Right renal cortex interstitium (tissue), 3 donors: ENCODE measurements at places on chromosomes 5 and 9. TPM values are rescaled to one million over a fixed set of nuclear protein-coding genes. Genes with fewer than 3 reads are reported as not detected.

- no peak for DNase-seq
Measured at GRCh38 chr5:173933901-173934300, 45.8 kb downstream of the CPEB4 start.

GRCh38 chr9:69370430-69370829 is 45.4 kb downstream of the ENTREP1 start:
- DNase-seq: no peak

DNA sequence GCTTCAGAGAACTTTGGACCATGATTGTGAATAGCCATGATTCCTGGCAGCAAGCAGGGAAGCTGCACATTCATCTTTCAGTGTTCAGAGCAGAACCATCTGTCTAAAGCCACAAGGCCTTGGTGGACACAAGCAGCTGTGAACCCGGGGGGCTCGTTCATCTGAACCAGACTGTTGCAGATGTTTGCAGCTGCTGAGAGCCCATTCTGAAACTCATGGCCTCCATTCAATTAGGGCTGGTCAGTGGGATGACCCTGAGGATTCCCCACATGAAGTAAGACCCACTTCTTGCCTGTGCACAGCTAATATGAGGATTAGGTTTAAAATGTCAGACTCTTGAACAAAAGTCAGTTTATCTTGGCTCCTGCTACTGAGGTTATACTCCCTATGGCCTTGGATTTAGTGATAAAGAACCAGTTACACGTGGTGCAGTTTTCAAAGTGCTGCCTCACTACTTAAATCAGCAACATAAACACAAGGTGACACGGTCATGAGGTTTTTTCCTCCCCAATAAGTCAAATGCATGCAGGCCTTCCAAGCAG is 109.8 kb upstream of the IFNK start:
- peak; percentile 80 for DNase-seq

DNA sequence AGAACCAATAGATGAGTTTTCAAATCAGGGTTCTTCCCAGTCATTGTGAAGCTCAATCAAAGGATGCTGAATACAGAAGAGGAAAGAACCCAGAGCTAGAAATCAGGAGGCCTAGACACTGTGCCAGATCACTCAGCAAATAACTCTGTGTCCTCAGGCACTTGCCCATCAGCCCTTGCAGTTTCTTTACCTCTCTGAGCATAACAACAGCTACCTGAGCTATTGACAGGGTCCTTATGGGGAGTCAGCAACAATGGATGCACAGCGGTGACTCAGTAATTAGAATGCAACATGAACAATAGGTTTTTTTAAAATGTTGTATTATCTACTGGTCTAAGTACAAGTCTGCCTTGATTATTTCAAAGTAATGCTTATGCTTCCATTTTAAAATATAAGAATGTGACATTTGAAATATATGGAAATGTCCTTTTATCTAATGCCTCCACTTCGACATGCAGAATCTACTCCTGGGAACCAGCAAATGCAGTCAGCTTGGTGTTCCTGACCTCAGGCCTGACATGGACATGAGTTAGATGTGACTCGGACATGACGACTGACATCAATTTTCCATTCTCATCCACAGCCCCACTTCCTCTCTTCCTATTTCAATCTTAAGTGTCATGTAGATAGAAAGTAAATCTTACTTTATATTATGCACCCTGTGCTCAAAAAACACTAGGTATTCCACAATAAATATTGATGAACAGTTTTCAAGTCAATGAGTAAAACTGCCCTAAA is 155.0 kb downstream of the TLE1 start:
- no peak for DNase-seq

DNA sequence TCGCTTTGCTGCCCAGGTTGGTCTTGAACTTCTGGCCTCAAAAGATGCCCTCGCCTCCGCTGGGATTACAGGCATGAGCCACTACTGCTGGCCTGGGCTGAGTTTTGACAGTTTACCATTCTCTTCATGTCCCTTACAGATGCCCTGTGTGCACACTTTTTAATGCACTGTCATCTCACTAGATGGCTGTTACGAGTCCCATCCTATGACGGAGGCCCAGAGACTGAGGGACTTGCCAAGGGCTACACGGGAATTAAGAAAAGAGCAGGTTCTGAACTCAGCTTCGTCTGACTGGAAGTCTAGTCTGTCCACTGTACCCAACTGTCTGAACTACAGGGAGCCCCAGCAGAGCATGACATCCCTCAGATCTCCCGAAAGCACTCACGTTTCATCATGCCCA is 63.9 kb downstream of the ARHGEF37 start:
- DNase-seq: no peak

C9 gene
- 0.79 TPM for polyA plus RNA-seq

GRCh38 chr5:15606197-15606596 is 106.2 kb downstream of the FBXL7 start:
- DNase-seq: no peak

DNA sequence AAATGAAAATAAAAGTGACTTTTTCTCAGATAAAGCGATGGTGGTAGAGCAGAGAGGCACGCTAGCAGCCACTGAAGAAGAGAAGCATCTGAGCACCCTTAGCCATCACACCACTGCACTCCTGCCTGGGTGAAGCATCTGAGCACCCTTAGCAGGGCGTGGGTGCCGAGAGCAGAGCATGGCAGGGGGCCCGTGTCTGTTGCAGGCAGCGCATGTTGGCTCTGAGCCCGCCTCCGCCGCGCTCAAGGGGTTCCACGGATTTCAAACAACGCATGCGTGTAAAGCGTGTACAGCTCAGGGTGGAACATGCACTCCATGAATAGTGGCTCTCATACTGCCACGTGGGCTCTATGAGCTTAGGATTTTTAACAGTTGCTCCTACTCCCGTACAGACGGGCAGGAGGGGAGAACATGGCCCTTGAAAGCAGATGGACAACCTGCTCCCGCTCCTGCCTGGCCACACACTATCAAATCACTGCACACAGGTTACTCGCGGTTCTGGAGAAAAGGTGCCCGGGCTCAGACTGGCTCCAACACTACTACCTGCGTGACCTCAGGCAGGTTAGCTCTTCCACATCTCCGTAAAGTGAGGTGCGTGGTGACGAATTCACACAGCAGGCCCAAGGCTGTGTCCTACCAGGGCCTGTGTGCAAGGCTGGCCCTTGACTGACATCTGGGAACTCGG is 12.1 kb downstream of the LRRC14B start:
- DNase-seq: no peak

WHRN gene
- polyA plus RNA-seq: 7.0 TPM

TTC16 gene
- polyA plus RNA-seq: 0.26 TPM

DNA sequence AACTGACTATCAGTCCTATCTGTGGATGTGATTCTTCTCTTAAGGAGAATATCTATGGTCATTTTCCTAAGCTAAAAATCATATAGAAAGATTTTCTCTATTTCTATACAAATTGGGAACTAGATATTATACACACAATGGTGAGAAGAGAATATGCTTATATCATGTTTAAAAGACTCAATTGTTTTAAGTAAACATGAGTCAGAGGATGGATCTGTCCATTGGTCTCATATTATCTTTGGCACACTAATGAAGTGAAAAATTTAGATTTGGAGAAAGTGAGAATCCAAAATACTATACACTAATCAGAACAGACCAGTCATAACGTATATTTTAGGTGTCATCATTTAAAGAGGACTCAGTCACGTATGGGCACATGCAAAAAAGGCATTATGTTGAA is 16.5 kb upstream of the SPINK14 start:
- no peak for DNase-seq

MYOT gene
- 1.4 TPM for polyA plus RNA-seq

DNA sequence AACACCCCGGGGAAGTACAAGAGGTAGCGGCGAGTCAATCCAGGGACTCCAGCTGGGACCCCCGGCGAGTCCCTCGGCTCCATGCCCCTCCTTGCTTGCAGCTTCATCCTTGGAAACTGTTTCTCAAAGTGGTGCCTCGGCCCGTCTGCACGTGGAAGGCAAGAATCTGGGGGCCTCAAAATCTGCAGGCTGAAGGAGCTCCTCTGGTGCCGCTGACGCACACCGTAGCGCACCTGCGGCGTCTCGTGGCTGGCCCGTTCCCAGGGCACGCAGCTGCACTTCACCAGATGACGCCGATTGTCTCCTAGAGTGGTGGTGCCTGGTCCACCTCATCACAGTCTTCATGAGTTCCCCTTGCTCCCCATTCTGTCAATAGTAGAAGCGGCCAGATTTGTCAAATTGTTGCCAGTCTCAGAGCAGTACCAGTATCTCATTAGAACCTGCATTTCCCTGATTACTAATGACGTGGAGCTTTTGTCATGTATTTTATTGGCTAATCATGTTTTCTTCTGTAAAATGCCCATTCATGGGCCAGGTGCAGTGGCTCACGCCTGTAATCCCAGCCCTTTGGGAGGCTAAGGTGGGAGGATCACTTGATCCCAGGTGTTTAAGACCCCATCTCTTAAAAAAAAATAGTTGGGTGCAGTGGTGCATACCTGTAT is 38.6 kb downstream of the GTF3C4 start:
- DNase-seq: no peak

- DNase-seq: no peak
Measured at GRCh38 chr5:5644249-5644648, 221.8 kb downstream of the ICE1 start.

DNA sequence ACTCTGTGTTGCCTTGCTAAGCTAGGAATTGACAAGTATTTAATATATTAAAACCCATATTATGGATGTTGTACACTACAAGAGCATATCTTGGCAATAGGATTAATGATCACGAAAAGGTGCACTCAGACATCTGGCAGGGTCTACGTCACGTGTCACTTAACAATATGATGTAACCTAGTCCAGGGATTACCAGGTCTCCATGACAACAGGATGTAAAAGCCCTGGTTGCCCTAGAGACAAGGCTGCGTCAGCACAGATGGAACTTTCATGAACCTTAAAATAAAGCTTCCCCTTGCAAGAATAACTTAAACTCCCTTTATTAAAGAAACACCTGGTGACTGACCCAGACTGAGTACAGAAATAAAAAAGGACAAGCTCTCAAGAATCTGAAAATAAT is 717.8 kb downstream of the CDH18 start:
- DNase-seq: no peak

GRCh38 chr5:125196481-125197111 is 450.2 kb upstream of the ZNF608 start:
- no peak for DNase-seq

CDH6 gene
- polyA plus RNA-seq: 63.4 TPM

FOXD4L4 gene
- polyA plus RNA-seq: not detected

GRCh38 chr9:36040271-36040925 is 3.7 kb downstream of the RECK start:
- DNase-seq: no peak

- no peak for DNase-seq
Measured at GRCh38 chr5:179158556-179158955, 98.4 kb downstream of the ZNF354C start.

- DNase-seq: no peak
Measured at GRCh38 chr9:21465138-21465537, 17.0 kb downstream of the IFNE start.

GRCh38 chr9:130638284-130639123 is 25.9 kb upstream of the PRDM12 start:
- no peak for DNase-seq

- DNase-seq: no peak
Measured at GRCh38 chr9:126875756-126876510, 15.5 kb downstream of the ZBTB34 start.

DNA sequence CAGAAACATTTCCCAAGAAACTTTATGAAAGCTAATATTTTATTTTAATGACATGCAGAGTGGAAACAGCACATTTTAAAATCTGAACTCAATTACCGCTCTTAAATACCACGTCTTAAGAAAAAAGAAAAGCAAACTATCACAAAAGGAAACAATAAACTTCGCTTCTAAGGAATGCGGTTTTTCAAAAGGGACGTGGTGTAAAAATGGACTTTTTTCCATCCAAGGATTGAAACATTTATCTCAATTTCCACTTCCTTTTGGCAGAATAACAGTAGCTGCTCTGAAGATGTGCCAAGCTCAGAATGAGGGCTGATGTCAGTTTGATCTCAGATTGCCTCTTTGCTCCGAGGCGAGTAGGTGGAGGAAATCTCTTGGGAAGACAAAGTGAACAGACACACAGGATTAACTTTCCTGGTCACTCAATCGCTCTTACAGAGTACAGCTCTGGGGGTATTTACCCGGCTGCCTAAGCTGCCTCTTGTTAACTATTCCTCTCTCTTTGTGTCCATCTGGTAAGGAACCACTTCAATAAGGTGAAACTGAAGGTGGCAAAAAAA is 158.5 kb downstream of the TRPM6 start:
- no peak for DNase-seq

FLT4 gene
- 24.5 TPM for polyA plus RNA-seq

DNA sequence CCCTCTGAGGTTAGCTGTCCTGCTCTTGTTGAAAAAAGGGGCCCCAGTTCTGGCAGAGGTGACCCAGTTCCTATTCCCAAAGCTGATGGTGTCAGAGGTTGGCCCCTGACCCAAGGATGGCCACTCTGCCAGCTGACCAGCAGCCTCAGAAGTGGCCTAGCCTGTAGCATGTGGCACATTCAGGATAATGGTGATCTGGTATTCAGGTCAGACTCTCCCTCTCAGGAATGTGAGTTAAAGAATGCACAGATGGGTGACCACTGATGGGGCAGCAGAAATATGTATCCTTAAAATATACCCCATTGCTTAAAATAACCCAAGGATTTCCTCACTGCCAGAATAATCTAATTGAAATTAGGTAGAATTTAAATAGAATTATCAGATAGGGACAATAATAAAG is 369.2 kb downstream of the SEMA5A start:
- no peak for DNase-seq

- DNase-seq: no peak
Measured at GRCh38 chr9:122179690-122180074, 20.0 kb downstream of the MORN5 start.

GRCh38 chr5:396531-396961 is 46.4 kb upstream of the EXOC3 start:
- no peak for DNase-seq
